ENCODE measurements at places on chromosomes 11 and 22.
A peak's percentile ranks its signal among the peaks of the same experiment; 100 is the strongest.

GRCh38 chr11:134260983-134261382, 7.6 kb downstream of the ACAD8 start:
- DNase-seq, result no peak

GRCh38 chr11:65545853-65546216, 12.3 kb downstream of the LTBP3 start:
- DNase-seq, result no peak

DNA sequence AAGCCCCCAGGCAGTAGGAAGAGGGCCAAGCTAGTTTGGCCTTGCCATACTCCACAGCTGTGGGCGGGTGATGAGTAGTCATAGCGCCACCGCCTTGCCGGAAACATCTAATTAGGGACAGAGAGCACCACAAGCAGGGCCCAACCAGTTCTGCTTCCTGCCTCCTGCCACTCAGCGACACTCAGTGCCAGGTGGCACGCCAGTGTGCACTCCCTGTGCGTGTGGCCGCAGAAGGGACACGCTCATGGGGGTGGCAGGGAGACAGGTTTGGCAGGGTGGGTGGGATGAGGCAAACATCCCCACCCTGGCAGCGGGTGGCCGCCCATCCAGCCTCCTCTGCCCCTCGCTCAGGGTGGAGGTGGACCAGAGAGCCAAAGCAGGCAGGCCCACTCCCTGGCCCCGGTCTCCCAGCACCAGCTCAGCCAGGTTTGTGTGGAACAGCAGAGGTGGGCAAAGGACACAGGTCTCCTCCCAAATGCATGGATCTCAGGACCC, 4.9 kb downstream of the OVOL1 start:
- no peak for DNase-seq

DNA sequence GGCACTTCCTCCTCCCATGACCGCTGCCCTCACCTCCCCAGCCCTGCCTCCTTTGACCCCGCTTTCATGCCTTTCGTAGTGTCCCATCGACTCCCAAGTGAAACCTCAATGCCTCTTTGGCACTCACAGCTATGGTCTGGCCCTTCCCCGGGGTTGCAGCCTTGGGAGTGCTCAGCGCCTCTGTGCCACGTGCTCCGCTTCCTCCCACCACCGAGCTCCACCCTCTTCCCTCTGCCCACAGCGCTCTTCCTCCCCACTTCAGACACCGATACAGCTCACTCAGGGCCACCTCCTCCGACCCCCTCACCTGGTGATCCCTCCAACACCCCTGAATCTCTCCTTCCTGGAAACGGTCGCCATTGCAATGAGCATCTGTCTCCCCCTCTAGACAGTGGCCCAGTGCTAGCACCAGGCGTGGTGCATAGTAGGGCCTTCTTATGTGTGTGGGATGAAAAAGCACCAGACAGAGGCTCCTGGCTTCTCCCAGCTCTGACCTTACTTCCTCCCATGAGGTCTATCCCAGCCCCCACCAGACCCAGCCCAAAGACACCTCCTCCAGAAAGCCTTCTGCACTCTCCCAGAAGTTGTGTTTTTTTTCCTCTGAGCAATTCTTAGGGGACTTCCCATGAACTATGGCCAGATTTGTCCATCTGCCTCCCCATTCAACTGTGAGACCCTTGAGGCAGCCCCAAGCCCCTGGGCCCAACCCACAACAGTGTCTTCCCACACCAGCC, 16.4 kb upstream of the SCGB1A1 start:
- DNase-seq, result peak; percentile 73

DNA sequence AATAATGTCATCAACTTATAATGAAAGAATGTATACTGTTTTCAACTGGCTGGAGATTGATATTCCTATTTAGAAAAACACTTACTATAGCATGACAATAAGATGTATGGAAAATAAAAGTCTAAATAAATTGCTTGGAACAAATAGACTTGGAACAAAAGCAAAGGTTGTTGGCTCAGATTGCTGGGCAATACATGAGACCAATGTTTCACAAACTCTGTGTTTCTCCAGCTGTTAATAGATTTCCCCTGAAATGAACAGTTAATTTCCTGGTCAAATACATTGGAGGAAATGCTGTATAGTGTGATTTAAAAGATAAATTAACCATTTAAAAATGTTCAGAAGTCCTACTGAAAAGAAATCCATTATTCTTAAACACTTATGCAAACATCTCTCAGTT, 40.1 kb upstream of the CTSC start:
- no peak for DNase-seq

GRCh38 chr22:45446216-45446615, 32.7 kb downstream of the RIBC2 start:
- DNase-seq, result peak; percentile 49

DNA sequence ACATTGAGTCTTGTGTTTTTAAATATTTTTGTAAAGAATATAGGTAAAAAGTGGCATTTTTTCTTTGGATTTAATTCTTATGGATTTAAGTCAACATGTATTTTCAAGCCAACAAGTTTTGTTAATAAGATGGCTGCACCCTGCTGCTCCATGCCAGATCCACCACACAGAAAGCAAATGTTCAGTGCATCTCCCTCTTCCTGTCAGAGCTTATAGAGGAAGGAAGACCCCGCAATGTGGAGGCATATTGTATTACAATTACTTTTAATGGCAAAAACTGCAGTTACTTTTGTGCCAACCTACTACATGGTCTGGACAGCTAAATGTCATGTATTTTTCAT, 333 bp upstream of the CD3E start:
- DNase-seq, result no peak

DNA sequence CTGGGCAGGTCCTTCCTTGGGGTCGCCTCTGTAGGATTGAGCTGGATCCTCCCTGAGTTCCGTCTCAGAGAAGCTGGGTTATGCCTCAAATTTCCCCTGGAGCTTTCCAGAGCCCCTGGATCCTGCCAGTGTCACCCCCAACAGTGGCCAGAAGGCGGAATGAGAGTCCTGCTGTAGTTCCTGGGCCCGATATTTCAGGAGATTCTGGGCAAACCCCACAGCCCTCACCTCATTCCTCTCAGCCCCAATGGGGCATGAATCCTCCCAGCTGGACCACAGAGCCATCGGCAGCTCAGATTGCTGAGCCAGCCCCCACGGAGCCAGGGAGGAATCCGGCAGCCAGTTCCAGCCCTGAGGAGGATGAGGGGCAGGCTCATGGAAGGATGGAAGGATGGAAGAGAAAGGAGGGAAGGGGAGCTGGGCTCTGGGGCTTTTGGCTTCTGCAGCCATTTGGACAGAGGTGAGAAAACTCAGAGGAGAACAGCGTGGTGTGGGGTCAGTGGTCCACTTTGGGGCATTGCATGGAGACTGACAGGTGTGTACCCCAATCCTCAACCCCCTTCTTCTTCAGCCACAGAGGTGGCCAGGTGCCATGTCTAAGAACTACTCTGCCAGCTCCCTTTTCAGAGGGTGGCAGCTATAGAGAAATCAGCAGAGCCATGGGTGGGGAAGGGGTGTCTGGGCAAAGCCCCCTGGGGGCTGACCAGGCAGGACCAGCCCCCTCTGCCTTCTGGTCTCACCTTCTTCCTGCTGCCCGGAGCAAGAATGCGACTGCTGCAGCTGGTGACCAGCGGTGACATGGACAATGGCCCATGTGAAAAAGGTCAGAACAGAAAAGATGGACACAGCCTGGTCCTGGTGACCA, 867.6 kb downstream of the TBC1D22A start:
- DNase-seq, result no peak

DNA sequence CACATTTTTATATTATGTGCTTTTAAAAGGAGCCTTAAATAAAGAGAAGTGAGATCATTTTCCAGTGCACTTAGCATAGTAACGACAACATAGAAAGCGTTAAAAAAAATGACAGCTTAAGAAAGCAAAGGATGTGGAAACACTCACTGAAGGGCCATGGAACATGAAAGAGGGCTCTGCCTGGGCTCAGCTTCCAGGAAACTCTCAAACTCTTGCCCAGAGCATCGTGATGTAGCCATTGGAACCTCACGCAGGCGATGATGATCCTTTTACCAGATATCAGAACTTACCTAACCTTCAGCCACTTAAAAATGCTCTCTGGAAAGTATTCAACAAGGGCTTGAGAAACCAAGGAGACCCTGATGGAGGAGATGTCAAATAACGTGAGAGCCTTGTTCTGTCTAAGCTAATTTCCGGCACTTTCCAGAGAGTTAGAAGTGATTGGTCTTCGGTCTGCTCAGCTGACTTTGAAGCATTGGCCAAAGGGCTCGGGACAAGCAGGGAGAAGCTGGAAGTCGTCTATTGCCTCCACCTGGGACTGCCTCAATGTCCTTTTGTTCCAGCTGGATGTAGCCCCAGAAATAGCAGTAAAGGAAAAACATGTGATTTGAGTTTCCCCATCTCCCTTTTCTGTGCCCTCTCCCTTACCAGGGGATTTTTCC, 21.5 kb upstream of the ETS1 start:
- no peak for DNase-seq

- DNase-seq, result no peak
These were observed 148.2 kb downstream of the CHST1 start for GRCh38 chr11:45517171-45517770.

DNA sequence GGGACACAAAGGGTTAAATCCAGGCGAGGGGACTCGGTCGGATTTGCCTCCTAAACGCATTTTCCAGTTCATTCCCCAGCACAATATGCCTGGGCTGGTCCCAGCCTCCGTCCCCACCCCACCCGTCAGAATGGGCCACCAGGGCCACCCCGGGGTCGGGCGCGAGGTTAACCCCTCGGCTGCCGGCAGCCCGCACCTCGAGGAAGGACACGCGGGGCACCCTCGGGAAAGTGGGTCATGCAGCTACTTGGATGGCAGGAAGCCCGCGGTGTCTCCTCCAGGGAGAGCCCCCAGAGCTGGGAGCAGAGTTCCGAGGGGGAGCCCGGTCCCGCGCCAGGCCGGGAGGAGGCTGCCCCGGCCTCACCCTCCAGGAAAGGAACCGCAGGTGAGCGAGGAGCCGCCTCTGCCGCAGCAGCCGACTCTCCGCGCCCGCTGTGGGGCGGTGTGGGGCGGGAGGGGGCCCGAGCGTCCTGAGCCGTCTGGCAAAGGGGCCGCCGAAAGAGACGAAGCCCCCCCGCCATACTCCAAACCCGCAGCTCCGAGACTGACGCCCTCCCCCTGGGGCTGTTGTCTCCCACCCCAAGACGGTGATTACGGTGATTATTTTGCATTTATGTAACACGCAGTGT, 1.4 kb downstream of the NECTIN1 start:
- peak; percentile 58 for DNase-seq

GRCh38 chr11:75632450-75632849, 36.4 kb downstream of the MAP6 start:
- no peak for DNase-seq

DNA sequence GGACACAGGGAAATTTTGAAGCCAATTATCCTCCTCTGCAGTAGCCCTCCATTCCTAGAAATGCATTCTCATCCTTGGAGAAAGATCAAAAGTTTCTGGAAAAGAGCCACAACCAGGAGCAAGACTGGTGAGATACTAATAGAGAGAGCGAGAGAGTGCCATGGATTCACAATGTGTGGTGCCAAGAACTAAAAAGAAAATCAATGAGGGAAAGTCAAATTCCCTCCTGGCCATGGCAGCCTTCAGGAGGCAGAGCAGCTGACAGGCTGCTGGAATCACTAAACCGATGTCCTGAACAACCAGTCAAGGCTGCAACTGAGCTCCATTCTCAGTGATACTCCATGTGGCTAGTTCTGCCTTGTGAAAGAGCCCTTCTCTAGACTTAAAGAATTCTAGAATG, 561.0 kb downstream of the SOX6 start:
- no peak for DNase-seq

- no peak for DNase-seq
These were observed 7.1 kb upstream of the VWA5A start for GRCh38 chr11:124108156-124108555.

GRCh38 chr11:62921573-62922188, 518 bp upstream of the CHRM1 start:
- peak; percentile 68 for DNase-seq

- DNase-seq, result no peak
These were observed 34.4 kb upstream of the FJX1 start for GRCh38 chr11:35583843-35584242.

- DNase-seq, result no peak
These were observed 26.0 kb downstream of the LIMK2 start for GRCh38 chr22:31238057-31238456.

DNA sequence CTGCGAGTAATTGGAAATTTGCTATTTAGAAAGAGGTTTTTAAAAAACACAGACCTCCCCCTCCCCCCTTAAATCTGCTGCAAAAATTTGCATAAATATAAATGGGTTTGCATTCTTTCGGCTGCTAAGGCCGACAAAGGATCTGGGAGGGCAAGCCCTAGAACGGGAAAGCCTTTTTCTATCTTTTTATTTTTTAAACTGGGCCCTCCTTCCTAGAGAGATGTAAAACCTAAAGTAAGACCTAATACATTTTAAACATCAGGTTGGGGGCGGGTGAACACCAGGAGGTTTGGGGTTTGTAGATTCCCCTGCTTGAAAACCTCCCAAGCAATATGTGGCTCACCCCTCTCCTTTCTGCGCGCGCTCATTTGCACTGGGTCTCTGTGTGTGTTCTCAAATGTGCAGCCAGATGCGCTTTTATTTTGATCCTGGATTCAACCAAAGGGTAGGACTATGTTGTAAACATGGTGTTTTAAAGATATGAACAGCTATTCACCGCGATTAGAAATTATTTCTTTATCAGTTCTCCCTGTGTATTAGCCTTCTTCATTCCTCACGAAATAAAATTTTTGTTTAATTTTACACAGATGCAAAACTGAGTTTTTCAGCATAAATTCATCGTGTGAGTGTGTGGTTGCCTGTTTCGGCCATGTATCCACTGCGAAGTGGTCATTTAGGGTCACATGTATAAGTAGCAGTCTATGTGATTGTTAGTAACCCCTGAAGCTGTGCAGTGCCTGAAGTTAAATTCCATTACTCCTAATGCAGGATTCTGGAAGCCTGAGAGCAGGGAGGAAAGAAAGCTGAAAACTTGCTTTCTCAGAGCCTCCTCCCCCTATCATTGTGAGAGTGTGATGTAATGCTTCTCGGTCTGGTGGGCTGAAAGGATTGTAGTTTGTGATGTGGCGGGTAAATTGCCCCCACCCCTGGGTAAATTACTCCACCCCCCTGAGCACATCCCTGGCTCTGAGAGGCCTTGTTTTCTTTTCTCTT, 988 bp downstream of the TNRC6B start:
- DNase-seq, result no peak

- DNase-seq, result no peak
These were observed 490.1 kb downstream of the OPCML start for GRCh38 chr11:133041928-133042882.

DNA sequence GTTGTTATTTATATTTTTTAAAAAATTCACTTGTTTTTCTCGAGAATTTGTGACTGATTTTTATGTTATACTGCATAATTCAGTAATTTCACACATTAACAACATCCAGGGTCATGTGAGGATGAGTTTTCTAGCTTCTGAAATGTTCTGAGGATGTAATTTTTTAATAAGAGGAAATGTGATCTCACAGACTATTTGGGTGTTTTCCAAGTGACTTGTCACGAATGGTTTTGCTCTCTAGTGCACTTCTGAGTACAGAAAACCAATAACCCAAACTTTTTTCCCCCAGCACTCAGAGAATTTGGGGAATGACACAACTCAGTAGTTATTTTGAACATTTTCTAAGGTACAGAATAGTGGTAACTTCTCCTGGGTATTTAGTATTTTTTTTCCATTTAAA, 821.1 kb upstream of the ARHGAP42 start:
- DNase-seq, result no peak

Data from AG20443 (cell line).